Peyer's patch (tissue), 4 donors: ENCODE measurements at places on chromosomes 1 and 21.

DNA sequence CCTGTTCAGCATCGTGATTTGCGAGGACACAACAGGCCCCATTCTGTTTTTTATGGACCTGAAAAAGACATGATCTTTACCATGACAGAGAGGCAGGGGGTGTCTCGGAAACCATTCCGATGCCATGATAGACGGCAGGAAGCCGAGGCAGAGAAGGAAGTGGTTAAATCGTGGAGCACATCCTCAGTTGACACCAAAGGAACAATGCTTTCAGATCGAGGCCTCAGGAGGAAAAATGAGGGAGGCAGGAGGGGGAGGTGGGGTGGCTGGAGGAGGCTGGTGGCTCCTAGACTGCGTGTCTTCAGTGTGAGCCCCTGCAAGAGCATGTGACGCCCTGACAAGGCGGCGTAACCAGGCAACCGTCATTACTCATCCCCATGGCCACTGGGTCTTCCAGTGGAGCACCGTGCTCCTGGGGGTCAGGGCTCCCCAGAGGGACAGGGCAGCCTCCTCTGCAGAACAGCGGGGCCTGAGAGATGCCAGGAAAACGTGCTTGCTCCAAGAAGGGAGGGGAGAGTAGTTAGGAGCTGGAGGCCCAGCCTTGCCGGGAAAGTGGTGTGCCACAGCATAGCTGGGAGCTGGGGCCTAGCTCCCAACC lies 172.8 kb upstream of the TMEM51 start:
- no peak for DNase-seq

GRCh38 chr1:109523706-109524105 lies 14.2 kb upstream of the AMIGO1 start:
- DNase-seq: no peak

DNA sequence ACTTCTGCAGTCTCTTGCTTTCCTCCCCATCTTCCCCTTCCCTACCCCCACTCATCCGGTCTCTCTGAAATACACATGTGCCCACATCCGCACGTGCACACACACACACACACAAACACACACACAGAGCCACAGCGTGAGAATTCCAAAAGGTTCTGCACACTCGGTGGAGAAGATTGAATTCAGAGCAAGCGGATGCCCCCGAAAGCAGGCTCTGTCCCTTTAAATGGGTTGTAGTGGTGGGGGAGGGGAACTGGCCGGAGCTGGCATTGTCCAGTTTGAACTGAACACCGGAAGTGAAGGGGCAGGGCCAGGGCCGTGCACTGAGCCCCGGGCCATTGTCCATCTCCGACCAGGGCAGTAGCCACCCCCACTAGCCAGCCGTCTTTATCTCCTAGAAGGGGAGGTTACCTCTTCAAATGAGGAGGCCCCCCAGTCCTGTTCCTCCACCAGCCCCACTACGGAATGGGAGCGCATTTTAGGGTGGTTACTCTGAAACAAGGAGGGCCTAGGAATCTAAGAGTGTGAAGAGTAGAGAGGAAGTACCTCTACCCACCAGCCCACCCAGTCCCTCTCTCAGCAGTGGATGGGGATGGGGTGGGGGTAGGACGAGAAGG lies 1.3 kb upstream of the LIN28A start:
- DNase-seq: no peak

DNA sequence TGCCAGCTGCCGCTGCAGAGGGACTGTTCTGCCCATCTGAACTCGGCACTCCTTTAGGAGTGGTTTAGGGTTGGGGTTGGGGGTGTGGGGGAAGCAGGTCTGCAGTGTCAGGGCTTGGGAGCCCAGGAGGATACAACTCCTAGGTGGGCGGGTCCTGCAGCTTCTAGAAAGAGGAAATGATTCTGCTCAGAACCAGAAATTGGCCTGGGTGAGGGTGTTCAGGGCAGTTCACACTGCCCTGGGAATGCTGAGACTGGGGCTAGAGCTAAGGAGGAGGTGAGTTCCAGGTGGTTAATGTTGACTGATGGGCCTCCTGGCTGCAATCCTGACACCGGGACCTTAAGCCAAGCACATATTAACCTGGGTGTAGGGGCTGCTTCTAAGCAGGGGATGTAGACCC lies 4.8 kb upstream of the SLC26A9 start:
- no peak for DNase-seq

DNA sequence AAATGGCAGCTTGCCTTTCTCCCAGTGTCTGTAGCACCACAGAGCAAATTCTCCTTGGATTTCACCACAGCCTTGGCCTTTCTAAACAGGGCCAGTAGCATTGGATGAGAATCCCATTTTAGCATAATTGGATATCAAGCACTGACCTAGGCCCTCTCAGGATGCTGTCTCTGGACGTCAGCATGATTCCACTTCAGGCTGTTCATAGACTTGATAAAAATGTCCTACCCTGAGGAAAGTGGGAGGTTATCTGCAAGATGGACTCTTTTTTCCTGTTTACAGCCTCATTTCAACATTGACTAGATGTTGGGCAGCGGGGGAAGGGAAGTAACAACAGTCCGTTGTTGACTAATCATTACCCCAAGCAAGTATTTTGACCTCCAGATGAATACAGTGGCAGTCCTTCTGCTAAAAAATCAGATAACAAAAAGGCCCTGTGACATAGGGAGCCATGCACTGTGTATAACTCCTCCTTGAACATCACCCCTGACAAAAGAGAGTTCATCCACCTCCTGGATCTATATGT lies 5.2 kb downstream of the NPL start:
- DNase-seq: no peak
